ENCODE measurements at places on chromosomes 5 and 9.

DNA sequence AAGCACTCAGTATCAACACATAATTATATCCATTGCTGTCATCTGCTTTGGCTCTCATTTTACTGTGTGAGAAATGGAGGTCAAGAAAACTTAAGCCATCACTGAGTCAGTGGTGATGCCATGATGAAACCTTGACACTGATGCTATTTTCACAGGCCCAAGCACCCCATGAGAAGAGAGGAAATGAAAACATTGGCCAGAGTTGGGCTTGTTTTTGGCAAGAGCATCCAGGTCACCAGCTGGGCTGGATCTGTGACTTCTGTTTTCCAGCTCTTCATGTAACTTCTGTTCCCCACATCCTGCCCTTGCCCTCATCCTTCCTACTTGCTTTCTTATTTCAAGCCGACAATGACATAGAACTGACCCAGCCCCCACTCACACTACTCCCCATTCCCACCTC, 10.0 kb downstream of the LCP2 start:
- no peak for DNase-seq

DNA sequence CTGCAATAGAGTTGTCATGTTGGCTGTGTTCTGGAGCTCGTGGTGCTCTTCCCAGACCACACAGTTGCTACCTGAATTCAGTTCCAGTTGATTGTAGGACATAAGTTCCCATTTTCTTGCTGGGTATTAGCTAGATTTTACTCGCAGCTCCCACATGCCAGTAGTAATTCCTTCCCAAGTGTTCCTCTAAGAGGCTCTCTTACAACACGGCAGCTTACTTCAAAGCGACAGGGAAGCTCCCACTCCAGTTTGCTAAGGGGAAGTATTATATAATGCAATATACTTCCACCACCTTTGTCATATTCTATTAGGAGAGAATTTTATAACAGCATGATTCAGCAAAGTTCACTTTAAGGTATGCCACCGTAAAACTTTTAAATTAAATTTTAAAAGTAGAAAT, 623.0 kb downstream of the SLCO4C1 start:
- DNase-seq, result no peak

GRCh38 chr5:140664030-140664358, 710 bp upstream of the WDR55 start:
- DNase-seq, result no peak

DNA sequence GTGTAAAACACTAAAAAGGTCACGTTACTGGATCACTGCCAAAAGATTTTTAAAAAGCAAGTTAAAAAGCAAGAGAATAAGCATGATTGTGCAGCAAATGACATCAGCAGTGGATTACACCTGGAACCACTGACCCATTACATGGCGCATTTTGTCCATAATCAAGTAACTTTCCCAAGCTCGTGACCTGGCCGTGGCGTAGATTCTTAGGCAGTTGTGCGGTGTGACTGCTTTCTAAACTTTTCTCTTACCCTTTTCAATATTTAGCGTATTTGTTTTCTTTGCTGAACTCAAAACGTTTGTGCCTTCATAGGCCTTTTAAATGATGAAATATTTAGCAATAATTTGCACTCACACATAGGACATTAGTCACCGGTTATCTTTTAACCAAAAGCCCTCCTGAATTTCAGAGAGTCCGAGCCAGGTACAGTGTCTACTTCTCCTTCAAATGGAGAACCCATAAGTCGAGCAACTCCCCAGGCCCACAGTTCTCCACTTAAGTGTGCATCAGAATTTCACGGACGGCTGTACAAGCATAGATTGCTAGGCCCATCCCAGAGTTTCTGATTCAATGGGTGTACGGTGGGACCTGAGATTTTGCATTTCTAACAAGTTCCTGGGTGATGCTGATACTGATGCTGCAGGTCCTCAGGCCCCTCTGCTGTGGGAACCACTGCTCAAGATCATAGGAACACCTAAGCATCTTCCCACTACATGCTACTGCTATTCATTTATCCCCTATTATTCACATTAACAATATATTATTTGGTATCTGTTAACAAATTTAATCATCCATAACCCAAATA, 144.4 kb downstream of the GLIS3 start:
- DNase-seq, result no peak

GRCh38 chr9:7336356-7337065, 463.1 kb downstream of the DMAC1 start:
- DNase-seq, result peak; percentile 58

GRCh38 chr9:33264003-33264472, 470 bp downstream of the BAG1 start:
- DNase-seq, result no peak

- peak; percentile 97 for DNase-seq
These were observed 16.2 kb downstream of the PBX3 start for GRCh38 chr9:125763394-125763801.

DNA sequence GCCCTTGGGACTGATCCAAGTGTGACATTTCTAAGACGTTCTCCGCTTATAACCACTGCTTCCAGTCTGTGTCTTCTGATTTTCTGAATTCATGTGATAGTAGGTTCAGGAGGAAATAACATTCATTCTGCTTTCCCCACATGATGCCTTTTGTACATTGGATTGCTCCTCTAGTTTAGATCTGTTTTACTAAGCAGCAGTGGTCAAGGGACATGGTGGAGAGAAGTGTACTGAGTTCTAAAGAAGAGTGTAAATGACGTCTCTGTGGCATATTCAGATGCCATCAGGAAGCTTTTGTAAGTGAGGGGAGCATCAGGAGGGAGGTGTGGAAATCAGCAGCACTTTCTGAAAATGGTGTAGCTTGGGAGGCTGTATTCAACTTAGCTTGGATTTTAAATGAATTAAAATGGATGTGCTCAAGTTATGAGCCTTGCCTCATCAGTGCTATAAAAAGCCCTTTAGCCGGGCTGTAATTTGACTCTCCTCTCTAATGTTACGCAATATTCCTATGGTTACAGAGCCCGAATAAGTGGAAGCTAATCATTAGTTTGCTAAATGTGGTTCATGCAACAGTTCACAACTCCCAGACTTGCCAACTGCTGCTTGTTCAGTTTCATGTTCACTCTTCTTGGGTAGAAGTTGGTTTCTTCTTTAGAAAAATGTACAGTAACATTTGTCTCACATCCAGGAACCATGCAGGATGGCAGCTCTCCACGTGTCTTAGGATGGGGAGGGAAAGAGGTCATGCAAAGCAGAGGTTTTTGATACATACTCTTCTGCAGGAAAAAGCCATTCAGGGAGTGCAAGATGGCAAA, 281.3 kb downstream of the ARHGAP26 start:
- peak; percentile 62 for DNase-seq

DNA sequence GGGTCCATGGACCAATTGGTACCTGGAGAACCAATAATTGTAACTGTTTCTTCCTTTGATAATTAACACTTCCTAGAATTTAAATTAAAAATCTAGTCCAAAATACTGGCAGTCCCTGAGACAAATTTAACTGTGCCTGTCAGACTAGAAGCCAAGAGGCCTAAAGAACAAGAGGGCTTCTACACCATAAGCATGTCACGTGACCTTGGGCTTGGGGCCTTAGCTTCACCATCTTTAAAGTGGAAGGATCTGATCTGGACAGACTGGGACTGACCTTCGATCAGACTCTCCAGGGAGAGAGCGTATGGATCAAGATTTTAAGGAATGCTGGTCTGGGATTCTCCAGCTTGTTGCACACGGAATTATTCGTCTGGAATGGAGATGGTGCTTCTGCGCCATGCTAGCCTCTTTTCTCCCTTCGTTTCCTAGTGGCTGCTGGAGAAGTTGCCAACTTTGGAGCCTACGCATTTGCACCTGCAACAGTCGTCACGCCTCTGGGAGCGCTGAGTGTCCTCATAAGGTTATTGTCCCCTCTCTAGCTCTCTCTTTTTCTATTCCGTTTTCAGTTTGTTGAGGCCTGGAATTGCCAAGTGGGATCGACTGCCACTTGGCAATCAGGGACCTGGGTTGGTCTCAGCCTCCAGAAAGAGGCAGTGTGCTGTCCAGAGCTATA, 8.4 kb downstream of the NIPAL4 start:
- DNase-seq, result no peak

DNA sequence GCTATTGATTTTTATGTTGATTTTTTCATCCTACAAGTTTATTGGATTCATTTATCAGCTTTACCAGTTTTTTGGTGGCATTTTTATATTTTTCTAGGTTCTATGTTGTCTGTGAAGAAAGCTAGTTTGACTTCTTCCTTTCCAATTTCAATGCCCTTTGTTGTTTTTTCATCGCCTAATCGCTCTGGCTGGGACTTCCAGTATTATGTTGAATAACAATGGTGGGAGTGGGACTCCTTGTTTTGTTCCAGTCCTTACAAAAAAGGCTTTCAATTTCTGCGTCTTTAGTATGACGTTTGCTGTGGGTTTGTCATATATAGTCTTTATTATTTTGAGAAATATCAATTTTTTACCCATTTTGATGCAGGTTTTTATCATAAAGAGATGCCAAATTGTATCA, 175.6 kb upstream of the CCNH start:
- no peak for DNase-seq

DNA sequence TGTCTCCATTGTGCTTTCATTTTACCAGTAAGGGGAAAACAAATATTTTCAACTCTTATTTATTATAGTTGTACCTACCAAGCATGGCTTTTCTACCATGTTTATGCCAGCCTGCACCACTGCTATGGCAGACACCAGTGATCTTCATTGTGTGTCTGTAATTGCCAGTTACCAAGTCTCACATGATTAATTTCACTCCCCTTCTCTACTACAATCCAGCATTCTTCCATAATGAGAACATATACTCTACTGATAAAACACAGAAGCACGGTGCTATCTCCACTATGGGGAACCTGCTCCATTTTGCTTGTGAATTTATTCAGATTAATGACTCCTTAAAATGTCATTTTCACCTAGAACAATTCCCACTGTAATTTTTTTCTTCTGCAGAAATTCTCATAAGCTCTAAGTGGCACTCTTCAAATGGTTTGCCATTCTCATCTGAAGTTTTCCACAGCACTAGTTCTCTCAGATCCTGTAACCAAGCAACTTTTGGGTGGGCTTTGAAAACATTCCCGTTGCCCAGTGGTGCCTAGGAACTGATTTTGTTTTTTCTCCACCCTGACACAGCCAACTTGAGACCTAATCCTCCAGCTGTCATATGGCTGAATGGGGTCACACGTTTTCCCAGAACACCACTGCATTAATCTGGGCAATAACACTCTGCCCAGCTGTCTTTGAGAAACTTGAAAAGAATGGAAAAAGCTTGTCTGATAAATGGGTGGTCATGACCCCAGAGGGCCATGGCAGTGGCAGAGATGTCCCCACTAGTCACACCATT, 222.7 kb upstream of the RASEF start:
- no peak for DNase-seq

- no peak for DNase-seq
These were observed 7.6 kb upstream of the GRPEL2 start for GRCh38 chr5:149337736-149338135.

DNA sequence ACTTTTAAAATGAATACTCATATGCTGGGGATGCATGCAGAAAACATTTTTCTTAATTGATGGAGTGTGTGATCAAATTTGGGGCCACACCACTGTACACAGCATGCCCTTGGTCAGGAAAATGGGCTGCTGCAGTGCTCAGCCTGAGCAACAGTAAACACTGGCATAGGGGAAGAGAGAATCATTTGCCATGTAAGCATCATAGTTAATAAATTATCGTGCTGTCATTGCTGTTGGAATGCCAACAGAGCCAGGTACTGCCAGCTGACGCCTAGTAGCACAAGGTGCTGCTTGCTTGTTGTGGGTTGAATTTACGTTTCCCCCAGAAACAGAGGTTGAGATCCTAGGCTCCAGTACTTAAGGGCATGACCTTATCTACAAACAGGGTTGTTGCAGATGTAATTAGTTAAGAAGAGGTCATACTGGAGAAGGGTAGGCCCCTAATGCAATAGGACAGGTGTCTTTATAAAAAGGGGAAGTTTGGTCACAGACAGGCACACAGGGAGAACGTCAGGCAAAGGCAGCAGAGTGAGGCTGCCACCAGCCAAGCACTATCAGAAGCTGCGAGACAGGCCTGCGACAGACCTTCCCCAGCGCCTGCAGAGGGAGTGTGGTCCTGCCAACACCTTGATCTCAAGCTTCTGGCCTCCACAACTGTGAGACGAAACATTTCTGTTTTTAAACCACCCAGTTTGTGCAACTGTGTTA, 25.3 kb downstream of the DAP start:
- DNase-seq, result no peak

DNA sequence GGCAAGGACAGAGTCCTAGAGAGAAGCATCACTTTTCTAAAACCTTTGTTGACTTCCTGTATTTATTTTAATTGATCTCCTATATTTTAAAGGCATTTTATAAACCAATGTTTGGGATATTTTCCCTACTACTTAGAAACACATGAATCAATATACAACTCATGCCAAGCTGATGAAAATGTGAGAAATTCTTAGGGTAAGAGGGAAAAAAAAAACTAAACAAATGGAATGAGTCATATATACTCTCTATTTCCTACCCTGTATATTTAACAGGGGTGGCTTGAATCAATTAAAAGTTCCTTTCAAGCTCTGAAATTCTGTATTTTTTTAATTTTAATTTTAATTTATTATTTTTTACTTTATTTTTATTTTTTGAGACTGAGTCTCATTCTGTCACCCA, 19.6 kb downstream of the BAAT start:
- no peak for DNase-seq

- DNase-seq, result no peak
These were observed 32.7 kb upstream of the ADRA1B start for GRCh38 chr5:159883522-159883950.

GRCh38 chr5:66342341-66342880, 198.3 kb downstream of the SREK1 start:
- DNase-seq, result no peak

- DNase-seq, result no peak
These were observed 13.0 kb upstream of the SARDH start for GRCh38 chr9:133750982-133751649.

- no peak for DNase-seq
These were observed 93.4 kb downstream of the STRBP start for GRCh38 chr9:123174887-123175518.

GRCh38 chr5:143338658-143339366, 64.7 kb downstream of the NR3C1 start:
- DNase-seq, result no peak

DNA sequence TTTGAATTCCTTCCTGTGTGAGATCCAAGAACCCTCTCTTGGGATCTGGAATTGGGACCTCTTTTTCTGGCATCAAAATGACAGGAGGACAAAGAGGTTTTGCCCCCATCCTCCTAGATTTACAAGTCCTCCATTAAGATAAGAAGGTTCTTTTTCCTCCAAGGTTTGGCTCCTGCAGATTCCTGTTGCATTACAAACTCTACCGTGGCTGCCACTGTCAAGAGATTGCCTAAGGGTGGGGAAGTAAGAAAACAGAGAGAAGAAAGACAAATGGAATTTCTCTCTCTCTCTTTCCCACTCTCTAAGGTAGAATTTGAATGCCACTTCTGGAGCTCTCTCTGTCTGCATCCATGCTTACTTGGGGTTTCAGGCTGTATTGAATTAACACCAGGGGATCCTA, 12.0 kb upstream of the SVEP1 start:
- no peak for DNase-seq
